A549 treated with CpdA at 1 μM for 4 hours (cell line): ENCODE measurements at places on chromosomes 5 and 9. TPM values are rescaled to one million over a fixed set of nuclear protein-coding genes. Genes with fewer than 3 reads are reported as not detected.

The TRPM3 gene
- total RNA-seq: not detected in 5 replicates

The IRX2 gene
- total RNA-seq: 1.2 to 2.2 TPM (median 1.3 TPM) in 5 replicates

The PCDHA9 gene
- total RNA-seq: not detected in 5 replicates

The PDE8B gene
- total RNA-seq: 0.82 to 1.7 TPM (median 1.6 TPM) in 5 replicates

The SLC6A19 gene
- 0.02 TPM in 1 of 5 replicates, not detected in the others for total RNA-seq

The PRSS3 gene
- 11.1 to 15.9 TPM (median 14.0 TPM) in 5 replicates for total RNA-seq

The GABRA1 gene
- total RNA-seq: not detected in 5 replicates

The PRRX2 gene
- 2.8 to 7.2 TPM (median 6.5 TPM) in 5 replicates for total RNA-seq

The RNF180 gene
- 0.15 to 0.31 TPM (median 0.20 TPM) in 5 replicates for total RNA-seq

The SCGB3A2 gene
- total RNA-seq: not detected in 5 replicates
